ENCODE measurements at places on chromosomes 4 and X.

GRCh38 chr4:6885953-6886557 lies 23.6 kb upstream of the TBC1D14 start:
- peak; percentile 58 for DNase-seq

GRCh38 chrX:39560271-39560670 lies 537.5 kb downstream of the BCOR start:
- DNase-seq: no peak

DNA sequence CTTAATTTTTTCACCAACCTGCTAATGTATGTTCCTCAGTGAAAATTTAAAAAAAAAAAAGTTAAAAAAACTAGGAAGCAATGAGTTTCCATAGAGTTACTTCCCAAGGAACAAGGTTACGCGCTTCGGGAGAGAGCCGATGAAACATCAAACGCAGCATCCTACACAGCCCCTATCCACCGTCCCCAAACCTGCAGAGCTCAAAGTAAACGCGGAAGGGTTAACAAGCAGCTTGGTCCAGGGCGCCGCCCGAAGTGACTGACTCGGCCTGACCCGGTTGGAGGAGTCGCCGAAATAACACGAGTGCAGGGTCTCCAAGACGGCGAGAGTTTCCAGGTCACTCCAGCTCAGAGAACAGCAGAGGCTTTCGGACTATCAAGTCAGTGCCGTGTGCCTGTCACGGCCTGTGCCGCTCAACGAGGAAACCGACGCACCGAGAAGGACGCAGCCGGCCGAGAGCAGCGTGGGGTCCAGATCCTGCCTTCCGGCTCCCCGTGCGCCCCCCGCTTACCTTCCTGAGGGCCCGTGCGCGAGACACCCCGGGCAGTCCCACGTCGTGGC lies 512 bp downstream of the NOP14 start:
- peak; percentile 73 for DNase-seq

DNA sequence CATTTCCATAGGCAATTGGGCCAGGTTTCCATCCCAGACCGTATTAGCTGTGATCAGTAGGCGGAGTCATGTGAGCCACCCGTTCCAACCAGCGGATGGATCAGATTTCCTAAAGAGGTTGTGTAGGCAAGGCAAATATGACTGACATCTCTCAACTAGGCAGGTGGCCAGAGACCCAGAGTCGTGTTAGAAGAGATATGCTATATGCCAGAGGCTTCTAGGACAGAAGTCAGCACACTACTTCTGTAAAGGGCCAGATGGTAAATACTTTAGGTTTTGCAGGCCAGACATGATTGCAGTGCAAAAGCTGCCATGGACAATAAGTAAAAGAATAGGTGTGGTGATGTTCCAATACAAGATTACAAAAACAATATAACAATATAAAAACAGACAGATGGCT lies 788.4 kb downstream of the RPA4 start:
- DNase-seq: no peak

- DNase-seq: no peak
These were observed 388.0 kb downstream of the SPRY1 start for GRCh38 chr4:123784626-123785025.

DNA sequence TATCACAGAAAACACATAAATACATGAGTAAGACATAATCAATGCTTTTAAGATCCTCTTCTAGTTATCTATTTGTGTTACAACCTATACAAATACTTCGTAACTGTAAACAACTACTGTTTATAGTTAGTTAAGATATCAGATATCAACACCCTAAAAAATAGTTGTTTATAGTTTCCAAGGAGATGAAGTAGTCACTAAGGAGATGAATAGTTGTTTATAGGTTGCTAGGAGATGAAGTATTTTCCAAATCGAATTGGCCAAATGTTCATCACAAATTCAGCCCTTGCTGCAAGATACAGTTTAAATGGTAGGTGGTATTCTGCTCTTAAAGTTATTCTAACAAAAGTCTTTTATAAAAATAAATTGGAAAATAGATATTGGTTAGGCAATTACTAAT lies 618.2 kb upstream of the PCDH10 start:
- DNase-seq: no peak

All from dermis blood vessel endothelial cell (primary cell).